ENCODE measurements at places on chromosomes 4 and X.

DNA sequence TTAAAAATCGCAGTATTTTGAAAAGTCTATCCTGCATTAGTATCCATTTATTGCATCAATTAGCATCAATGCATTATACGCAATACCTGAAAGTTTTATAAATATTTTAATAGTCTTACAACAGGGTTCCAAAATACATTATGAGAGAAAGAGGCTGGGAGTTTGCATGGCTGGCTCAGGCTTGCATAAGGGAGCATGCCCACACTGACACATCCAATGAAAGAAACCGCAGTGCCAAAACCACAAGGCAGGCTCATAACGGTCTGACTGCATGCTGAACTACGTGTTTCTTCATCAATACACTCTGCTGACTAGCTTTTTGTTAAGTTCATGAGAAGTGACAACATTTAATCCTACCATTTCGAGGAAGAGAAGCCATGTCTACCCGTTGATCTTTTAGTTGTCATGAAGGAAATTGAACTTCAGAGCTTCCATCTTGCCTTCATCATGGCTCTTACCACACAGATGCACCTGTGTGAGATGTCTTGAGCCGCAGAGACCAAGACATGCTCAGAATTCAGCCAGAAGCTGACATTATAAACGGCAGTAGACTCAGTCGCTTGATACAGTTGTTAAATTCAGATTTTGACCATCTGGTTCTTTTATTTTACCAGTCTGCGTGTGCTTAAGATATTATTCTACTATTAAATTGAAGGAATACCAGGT, 168.8 kb upstream of the FRG1 start:
- DNase-seq, result no peak

- peak; percentile 37 for DNase-seq
These were observed 550 bp downstream of the ADGRA3 start for GRCh38 chr4:22515145-22515887.

DNA sequence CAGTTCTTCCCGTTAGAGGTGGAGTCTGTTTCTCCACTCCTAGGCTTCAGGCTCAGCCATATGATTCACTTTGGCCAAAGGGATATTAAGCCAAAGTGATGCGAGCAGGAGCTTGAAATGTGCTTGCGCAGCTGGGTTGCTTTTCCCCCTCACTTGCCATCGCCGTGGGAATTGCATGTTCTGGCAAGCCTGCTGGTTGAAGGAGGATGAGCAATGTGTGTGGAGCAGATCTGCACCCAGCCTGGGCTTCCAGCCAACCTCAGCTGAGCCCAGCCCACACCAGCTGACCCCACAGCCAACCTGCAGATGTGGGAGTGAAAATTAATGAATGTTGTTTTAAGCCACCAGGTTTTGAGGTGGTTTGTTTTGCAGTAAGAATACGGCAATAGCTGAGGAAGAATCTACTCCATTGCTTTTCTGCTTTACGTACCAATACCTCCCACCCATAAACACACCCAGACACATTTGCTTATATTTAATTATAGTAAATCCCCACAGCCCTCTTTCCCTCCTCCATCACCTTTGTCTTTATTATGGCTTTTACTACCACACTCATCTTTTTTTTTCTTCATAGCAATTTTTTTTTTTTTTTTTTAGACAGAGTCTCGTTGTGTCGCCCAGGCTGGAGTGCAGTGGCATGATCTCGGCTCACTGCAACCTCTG, 132.8 kb upstream of the FUNDC1 start:
- DNase-seq, result no peak

- DNase-seq, result no peak
These were observed 7.3 kb downstream of the SOD3 start for GRCh38 chr4:24802648-24803047.

DNA sequence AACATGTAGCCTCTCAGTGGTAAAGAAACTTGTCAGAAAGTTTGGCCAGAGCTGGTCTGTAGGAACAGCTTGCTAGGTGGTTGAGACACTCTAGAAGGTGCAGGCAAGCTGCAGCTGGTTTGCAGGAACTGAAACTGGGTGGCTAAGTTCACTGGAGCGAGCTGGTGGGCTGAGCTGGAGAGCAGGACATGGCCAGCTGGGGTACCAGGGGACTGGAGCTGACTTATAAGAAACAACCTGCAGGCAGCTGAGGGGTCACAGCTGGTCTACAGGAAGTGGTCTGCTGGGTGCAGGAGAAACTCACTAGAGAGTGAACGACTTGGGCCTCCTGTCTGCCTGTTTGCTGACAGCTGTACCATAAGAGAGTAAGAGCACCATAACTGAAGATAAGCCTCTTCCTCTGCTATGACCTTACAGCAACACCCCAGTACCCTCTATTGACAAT, 157.1 kb upstream of the LNX1 start:
- no peak for DNase-seq

DNA sequence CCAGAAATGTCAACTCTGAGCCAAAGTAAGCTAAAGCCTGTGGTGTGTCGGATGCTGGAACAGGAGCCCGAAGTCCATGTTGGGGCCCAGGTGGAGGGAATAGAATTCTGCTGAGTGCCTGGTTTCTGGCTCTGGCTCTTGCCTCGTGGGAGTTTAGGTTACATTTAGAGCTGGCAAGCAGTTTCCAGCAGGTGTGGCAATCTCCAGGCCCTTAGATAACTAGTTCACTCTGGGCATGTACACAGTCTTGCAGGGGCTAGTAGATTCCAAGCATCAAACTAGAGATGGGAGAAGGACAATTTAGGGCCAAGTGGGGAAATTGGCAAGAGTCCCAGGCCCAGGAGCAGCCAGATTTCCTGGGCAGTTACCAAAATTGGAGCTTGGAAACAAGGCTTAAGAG, 56.3 kb upstream of the STOX2 start:
- DNase-seq, result no peak

- no peak for DNase-seq
These were observed 743 bp upstream of the NRK start for GRCh38 chrX:105821471-105822121.

DNA sequence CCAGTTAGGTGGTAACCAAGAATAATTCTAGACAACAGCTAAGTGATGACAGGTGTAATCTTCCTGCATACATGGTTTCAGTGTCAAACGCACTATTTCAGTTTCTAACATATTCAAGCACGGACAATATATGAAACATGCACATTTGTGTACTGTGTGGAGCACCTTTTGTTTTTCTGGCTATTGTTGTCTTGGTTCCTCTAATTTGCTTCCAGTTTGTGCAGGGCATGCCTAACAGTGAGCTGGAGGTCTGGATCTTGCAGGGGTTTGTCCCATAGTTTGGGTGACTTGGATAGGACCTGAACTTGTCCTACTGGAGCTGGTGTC, 70.5 kb upstream of the TBC1D9 start:
- DNase-seq, result no peak

- no peak for DNase-seq
These were observed 270.7 kb downstream of the FBXW7 start for GRCh38 chr4:152265149-152265621.

DNA sequence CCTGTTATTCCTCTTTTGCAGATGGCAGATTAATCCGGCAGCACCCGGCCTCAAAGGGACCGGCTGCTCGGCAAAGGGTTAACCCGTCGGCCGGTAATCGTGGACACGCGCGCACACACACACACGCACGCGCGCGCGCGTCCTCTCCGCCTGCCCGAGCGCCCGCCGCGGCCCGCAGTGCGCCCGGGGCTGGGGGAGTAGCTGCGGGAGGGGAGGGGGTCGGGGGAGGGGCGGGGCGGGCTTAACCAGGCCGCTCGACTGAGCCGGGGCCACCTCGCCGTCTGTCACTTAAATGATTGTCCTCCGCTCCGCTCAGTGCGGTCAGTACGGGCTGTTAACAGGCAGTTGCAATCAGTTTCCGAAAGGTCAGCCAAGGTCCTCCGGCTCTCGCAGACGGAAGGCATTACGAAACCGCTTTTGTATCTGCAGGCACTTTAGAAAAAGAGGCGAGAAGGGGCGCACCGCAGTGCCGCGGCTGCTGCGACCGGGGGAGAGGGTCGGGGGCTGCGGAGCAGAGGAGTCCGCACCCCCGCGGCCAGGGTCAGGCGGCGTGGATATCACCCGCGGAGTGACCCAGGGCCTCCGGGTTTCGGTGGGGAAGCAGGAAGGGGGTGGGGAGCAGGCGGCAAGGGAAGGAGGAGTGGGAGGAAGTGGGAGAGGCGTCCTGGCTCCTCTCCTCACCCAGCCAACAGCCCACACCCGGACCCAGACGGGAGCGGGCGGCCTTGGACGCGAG, 57.3 kb upstream of the BCOR start:
- DNase-seq, result no peak

DNA sequence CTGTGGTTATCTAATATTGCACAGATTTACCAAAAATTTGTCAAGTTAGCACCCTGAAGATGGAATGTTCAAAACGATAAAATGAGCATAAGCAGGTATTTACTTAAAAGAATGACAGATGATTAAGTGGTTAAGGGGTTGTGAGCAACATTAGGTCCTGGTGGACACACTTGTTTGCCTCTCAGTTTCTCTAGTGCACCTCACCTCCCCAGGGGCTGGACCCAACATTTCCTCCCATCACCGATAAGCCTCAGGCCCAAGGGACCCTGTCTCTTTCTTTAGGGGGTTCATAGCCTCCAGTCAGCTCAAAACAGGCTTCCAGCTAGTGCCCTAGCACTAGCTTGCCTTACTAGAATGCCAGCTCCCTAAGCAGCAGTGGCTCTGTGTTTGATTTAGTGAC, 88.0 kb downstream of the ATP11C start:
- no peak for DNase-seq

GRCh38 chrX:8873102-8873501, 71.9 kb upstream of the FAM9A start:
- DNase-seq, result no peak

DNA sequence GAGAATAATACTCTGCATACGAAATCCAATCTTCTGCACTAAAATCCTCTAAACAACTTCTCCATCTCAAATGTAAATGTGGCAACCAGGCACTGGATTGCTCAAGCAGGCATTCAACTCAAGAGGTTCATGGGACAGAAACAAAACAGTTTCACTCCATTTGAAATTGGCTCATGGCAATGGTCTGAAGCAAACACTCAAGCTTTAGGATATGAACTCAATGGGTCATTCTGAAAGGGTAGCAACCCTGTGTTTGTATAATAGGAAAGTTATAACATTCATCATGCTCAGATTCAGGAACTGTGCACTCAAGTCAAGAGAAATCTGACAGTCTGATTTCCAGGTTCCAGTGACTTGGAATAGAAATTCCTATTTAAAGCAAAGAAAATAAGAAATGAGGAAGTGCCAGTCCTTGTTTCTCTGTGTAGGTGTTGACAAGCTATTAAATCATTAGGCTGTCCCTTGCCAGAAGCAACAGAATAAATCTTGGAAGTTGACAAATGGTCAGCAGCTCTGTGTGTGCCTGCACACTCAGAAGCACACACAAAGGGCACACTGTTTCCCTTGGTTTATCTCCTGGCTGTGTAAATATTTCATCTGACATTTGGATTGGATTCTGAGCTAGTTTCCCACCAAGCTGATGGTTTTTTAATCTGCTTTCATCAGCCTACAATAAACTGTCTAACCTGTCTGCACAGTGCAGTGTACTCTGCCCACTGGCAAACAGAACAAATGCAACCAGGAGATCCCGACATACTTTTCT, 75.9 kb upstream of the CITED1 start:
- no peak for DNase-seq

DNA sequence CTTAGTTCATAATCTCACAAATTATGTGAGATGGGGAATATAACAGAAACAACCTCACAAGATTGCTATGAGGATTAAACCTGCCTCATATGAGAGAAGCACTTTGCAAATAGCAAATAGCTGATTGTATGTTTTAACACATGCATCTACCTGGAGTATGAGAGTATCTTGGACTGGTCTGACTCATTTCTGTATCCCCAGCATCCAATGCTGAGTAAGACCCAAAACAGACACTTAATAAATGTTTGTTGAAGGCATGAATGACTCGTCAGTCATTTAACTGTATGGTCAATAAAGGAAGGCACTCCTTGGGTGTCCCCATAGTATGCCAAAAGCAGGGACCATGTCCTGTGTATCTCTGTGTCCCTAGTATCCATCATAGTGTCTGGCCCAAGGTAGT, 350.9 kb upstream of the F9 start:
- no peak for DNase-seq

DNA sequence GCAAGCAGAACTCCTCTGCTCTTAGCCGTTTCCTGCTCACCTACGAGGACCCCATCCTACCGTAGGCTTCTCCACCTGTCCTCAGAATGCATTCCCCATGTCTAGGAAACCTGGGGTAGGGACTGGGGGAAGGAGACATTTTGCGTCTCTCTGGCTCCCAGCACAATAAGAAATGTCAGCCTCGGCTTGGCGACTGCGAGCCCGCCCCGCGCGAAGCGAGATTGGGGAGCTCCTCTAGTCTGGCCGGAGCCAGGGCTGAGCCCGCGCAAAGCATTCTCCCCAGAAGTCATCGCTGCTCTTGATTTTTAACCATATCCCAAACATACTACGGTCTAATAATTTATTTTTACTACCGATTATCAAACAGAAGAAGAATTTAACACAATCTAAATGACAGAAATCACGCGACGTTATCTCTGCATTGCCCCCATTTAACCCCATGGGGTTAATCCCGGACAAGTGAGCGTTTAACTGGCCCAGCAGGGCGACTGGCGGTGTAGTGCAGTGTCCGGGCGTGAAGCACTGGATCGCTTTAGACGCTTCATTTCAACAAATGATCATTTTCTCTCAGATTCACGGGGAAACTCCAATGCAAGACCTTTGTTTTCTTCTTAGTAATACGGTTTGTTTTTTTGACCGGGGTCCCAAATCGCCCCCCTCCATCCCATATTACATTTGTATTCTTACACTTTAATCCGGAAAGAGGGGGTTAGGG, 8.0 kb upstream of the PITX2 start:
- no peak for DNase-seq

DNA sequence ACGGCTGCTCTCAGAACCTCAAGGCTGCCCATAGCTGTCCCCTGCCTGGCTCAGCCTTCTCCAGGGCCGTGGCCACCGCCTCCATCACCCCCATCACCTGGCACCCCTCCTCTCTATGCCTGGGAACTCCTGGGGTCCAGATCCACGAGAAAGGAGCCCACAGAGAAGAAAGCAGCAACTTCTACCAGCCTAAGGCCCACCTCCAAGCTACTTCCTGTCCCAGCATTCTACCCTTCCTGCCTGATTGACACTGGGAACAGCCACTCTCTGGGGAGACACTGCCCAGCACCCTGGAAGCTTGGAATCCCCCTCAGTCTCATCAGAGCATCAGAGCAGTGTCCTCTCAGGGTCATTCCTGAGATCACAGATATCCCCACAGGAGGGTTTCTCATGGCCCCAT, 36.9 kb upstream of the PROM1 start:
- no peak for DNase-seq
